Ascending aorta (tissue), 2 donors: ENCODE measurements at places on chromosomes 13 and 19.
A peak's percentile ranks its signal among the peaks of the same experiment; 100 is the strongest.

GRCh38 chr19:17489392-17490030, 19.2 kb downstream of the SLC27A1 start:
- DNase-seq, result no peak

DNA sequence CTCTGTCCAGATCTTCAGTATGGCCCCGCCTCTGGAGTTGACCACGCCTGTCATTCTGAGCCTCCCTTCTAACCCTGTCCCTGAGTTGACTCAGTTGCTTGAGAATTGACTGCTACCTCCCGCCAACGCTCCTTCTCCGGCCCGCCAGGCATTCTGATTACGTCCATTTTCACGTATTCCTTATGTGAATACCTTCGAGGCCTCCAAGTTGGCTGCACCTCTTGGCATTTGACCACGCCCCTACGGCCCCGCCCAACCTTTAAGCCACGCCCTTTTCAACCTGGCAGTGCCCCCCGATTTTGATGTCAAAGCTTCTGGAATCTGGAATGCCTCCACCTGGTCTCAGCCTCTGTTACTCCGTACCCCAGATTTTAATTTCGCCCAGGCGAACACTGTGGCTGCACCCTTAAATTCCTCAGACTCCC, 1.7 kb upstream of the EML2 start:
- DNase-seq, result no peak

DNA sequence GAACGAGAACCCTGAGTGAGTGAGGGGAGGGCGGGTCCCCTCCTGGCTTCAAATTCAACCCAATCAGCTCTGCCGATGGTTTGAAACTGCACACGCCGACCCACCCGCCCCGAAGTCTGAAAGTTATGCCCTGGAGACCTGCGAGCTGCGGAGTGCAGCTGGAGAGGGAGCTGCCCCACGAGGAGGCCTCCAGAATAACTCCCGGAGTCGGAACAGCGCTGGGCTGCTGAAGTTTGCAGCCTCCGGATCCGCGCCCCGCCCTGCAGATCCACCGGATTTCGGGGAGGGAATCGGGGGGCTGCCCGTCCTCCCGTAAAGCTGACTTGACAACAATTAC, 7.0 kb downstream of the POU4F1 start:
- no peak for DNase-seq

DNA sequence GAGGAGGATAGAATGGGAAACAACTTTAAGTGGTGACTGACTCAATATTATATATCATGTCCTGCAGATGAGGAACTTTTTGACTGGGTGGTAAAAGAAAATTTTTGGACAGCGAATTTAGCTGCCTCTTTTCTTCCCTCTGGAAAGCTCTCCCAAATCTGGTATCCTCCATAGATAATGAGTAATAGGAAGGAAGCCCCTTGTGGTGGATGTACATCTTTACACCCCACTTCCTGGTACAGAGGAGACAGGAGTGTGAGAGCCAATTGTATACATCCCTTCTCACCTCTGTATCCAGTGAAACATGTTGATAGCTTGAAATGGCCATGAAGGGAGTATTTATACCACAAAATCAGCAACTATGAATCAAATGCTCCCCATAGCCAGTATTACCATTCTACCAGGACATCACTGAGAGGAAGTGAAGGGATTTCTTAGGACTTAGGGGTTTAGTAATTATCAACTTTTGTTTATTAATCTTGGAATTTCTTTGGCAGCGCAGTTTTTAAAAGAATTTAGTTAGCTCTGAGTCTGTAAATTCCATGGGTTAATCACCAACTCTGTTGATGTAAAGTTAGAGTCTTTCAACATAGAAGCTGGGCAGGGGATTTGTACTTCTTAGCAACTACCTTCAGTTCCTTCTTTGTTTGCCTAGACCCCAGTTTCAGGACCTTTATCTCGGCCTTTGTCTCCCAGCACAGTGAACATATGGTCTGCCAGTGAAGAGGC, 17.0 kb upstream of the TDRD3 start:
- DNase-seq, result no peak

- DNase-seq, result no peak
These were observed 7.7 kb upstream of the CDADC1 start for GRCh38 chr13:49240017-49240416.

DNA sequence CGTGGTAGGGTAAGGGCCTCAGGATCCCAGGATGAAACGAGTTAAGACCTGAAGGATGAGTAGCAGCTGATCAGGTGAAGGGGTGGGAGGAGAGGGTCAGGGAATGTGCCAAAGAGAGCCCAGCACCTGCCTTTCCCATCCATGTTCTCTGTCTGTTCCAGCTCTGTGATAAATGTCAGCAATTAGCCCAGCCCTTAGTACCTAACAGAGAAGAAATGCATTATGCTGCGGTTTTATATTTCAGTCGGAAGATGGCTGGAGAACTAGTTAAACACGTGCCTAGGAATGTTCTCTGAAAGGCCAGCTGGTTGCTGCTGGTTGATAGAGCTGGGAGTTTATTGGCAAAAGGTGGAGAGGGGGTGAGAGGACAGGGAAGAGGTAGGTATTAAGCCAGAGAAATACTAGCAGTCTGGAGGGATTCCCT, 268.2 kb downstream of the SHISA2 start:
- DNase-seq, result no peak

- DNase-seq, result no peak
These were observed 24.2 kb upstream of the SLC46A3 start for GRCh38 chr13:28743020-28743419.

- DNase-seq, result no peak
These were observed 3.5 kb upstream of the LHB start for GRCh38 chr19:49020342-49020741.

- no peak for DNase-seq
These were observed 45.6 kb upstream of the MTIF3 start for GRCh38 chr13:27496006-27496405.

- DNase-seq, result peak; percentile 89
These were observed 2.8 kb downstream of the DMPK start for GRCh38 chr19:45779231-45780145.

- DNase-seq, result no peak
These were observed at the start of gene EPS8L1 for GRCh38 chr19:55075371-55075998. EPS8L1 (plus strand) TSS chr19:55075869; CDS start chr19:55076445, 576 bp downstream.

GRCh38 chr19:5316138-5316537, 24.5 kb downstream of the PTPRS start:
- no peak for DNase-seq

- DNase-seq, result no peak
These were observed 10.4 kb downstream of the XAB2 start for GRCh38 chr19:7618771-7619510.
